Activated naive CD8-positive, alpha-beta T cell treated with anti-CD3 and anti-CD28 coated beads for 36 hours (primary cell): ENCODE measurements at places on chromosomes 4 and X. TPM values are rescaled to one million over a fixed set of nuclear protein-coding genes. Genes with fewer than 3 reads are reported as not detected.

- no peak for DNase-seq
Measured at GRCh38 chr4:105184316-105184980, 37.8 kb downstream of the TET2 start.

DNA sequence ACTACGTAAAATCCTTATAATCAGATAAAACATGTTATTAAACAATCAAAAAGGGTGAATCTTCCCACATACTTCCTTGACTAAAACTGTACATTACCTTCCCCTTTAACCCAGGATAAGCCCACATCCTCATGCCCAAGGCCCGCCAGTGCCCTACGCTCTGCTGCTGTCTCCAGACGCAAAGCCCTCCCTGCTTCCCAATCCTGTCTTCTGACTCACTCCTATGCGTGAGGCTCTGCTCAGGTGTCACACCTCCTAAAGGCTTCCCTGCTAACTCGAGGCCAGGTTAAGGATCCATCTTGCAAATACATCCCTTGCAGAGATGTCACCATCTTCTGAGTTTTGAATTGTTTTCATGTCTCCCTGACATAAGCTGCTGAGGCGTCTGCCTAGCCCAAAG lies 61.6 kb downstream of the STX18 start:
- no peak for DNase-seq

DNA sequence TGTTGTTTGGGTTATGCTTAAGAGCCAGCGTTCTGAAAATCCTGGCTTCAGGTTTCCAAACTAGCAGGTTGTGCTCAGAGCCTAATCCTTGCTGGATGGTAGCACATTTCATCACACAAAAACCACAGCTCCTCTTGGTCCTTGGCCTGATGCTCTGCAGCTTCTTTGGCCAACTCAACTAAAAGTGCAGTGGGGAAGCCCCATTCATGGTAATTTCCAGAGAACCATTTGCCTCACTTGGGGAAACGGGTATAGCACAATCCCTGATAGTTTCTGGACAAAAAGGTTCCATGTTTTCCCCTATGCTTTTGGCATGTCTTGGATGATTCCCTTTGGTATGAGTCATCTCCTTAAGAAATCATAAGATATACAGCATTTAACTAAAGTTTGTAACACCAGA lies 78.7 kb downstream of the SYNPO2 start:
- no peak for DNase-seq

The ARSJ gene
- not detected for total RNA-seq

The MFAP3L gene
- 1.0 TPM for total RNA-seq
